ENCODE measurements at places on chromosomes 3 and 15.
A peak's percentile ranks its signal among the peaks of the same experiment; 100 is the strongest.

DNA sequence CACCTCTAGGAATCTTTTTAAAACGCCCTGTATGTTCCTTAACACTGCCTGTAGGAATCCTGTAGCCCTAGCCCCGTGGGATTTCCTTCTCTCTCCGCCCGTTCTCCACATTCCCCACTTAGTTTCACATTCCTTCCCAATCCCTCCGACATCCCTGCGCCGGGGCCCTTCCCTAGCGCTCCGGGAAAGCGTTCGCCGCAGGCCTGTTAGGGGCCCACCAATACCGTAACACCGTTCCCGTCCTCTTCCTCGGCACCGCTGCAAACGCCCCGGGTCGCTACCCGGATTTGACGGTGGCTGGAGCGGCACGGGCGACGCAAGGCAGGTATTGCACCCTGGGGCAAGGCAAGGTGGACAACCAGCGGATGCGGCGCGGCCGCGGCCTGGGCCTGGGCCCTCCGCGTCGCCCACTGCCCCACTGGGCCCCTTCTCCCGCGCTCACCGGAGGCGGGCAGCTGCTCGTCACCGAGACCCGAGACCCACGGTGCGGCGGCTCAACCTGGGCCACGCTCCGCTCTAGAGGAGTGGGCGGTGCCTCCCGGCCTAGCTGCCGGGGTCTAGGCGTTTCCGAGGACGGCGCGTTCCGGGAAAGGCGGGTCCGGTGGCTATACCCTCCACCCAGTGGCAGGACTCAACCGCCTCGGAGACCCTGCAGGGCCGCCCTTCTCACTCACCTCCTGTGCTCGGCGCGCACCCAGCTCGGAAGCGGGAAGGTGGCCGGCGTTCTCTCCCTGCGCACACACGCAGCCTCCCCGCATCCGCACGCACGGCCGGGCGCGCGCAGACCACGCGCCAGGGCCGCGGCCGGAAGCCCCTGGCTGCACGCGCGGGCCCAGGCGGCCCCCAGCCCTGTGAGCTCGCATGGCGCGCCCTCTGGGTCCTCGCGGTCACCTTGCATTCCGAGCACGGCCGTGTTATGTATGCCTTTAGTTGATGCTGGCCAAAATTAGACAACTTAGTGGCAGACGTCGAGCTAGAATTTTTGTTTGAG, at the start of gene B3GALNT1:
TSS of gene B3GALNT1 (minus strand) at position 789 of the 991 bp plus-strand sequence. CDS start 18,595 bp downstream, outside the sequence.
- peak; percentile 61 for DNase-seq

DNA sequence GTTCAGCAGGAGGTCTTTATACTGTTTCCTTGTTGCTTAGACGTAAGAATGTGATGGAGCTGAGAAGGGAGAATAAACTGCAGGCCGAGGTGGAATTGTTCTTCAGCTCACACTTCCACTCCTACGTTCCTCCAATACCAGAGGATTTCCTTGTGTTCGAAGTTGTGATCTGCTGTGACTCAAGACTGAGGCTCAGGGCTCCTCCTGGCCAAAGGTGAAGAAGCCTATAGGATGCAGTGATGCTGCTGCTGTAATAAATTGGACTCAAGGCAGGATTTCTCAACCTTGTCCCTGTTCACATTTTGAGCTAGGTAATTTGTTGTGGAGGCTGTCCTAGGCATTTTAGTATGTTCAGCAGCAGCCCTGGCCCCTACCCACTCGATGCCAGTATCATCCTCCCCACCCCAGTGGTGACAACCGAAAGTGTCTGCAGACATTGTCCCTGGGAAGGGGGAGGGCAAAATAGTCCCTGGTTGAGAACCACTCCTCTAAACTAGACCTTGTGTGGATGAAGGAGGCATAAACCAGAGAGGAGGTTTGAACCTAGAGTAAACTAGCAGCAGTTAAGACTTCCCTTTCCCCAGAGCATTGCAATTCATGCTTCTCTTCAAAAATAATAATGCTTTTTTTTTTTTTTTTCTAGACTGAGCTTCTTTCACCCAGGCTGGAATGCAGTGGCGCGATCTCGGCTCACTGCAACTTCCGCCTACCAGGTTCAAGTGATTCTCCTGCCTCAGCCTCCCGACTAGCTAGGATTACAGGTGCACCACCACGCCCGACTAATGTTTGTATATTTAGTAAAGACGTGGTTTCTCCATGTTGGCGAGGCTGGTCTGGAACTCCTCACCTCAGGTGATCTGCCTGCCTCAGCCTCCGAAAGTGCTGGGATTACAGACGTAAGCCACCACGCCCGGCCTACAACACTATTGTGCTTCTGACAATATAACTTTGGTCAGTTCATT, 11.1 kb downstream of the RAP2B start:
- no peak for DNase-seq

- no peak for DNase-seq
Measured at GRCh38 chr3:4853749-4854140, 125.5 kb upstream of the BHLHE40 start.

DNA sequence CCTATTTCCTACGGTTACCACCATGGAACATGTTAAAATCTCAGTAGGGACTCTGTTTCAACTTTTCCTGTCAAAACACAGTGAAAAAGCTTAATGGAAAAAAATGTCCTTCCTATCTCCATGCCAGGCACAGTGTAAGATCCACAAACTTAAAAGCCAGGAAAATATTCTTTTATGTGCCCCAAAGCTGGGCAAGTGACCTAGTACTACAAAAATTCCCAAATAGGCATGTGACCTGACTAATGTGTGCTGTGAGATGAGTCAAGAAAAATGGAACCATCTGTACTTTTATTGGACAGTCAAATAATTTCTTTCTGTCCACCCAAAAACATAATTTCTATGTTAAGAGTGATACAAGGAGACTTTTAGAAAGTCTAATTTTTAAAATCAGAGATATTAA, 406.0 kb downstream of the ZBTB20 start:
- no peak for DNase-seq

DNA sequence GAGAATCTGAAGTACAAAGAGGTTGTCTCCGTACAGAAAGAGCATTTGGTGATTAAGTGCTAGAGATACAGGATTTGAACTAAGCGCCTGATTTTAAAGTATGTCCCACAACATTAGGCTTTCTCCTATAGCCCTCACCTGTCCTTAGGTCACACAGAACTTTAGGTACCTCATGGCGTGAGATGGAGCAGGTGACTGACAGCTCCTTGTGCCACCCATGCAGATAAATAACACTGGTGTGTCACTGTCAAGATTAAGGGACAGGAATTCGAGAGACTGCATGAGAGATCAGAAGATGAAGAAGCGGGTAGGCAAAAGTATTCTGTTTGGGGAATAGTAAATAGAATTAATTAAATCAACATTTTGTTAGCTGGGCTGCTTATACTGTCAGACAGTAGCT, 1.1 kb downstream of the BLM start:
- no peak for DNase-seq

- DNase-seq: peak; percentile 10
Measured at GRCh38 chr3:115074502-115074901, 72.6 kb downstream of the ZBTB20 start.
